ENCODE measurements at places on chromosomes 6 and 20.

GRCh38 chr6:149031201-149031858 is 284.5 kb downstream of the UST start:
- no peak overlapping the region for H3K27ac ChIP-seq
- H3K4me1 ChIP-seq, result peaks cover 2% of the 10 kb centered on the region
- no peaks in the 10 kb centered on the region for H3K36me3 ChIP-seq
- H3K4me3 ChIP-seq, result no peak overlapping the region

DNA sequence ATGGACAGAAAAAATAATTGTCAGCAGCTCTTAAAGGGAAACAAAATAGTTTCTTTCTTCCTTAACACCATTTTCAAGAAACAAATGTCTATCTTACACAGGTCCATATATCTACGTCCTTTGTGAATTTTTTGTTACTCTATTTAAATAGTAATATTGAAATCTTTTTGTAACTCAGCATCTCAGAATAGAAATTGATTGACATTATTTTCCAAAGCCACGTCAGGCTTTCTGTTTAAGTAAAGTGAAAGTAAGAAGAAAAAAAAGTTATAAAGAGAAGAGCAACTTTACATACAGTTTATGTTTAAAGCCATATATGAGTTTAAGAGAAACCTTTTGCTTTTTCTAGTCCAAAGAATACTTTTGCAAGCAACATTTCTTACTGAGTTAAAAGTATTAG is 402.9 kb upstream of the SOX4 start:
- H3K27ac ChIP-seq, result no peak overlapping the region
- no peaks in the 10 kb centered on the region for H3K27me3 ChIP-seq
- no peaks in the 10 kb centered on the region for H3K4me1 ChIP-seq
- no peak overlapping the region for H3K4me3 ChIP-seq

GRCh38 chr6:151494936-151495320 is 1.1 kb downstream of the CCDC170 start:
- H3K27ac ChIP-seq, result peak overlapping the region; percentile 78
- H3K27me3 ChIP-seq, result peaks cover 8% of the 10 kb centered on the region
- peaks cover 16% of the 10 kb centered on the region for H3K4me1 ChIP-seq

DNA sequence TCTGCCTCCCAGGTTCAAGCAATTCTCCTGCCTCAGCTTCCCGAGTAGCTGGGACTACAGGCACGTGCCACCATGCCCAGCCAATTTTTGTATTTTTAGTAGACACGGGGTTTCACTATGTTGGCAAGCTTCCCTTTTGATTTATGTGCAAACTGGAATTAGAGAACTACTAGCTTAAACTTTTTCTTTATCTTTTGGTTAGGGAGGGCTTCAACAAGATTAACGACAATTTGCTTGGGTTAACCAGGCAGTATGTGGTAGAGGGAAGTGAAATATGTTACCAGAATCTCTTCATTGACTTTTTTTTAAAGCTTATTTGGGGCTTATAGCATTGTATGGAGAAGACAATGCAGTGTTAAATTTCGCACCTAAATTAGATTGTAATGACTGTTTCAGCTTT is 9.0 kb downstream of the MYO6 start:
- H3K4me1 ChIP-seq, result no peaks in the 10 kb centered on the region
- DNase-seq, result no peak
- no peak overlapping the region for H3K27ac ChIP-seq
- no peaks in the 10 kb centered on the region for H3K27me3 ChIP-seq
- no peak overlapping the region for H3K4me3 ChIP-seq

DNA sequence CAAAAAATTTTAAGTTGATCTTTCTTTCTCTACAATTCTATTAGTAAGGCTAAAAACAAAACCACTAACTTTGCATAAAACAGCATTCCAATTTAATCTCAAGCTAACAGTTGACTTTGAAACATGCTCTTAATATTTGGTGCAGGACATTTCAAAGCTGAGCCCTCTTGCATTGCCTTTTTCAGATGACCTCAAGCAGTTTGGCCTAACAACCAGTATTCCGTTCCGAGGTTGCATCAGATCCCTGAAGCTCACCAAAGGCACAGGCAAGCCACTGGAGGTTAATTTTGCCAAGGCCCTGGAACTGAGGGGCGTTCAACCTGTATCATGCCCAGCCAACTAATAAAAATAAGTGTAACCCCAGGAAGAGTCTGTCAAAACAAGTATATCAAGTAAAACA is 194.0 kb downstream of the ARHGAP18 start:
- no peak for DNase-seq
- no peaks in the 10 kb centered on the region for H3K27me3 ChIP-seq
- H3K36me3 ChIP-seq, result peaks cover 72% of the 10 kb centered on the region
- H3K27ac ChIP-seq, result no peak overlapping the region

DNA sequence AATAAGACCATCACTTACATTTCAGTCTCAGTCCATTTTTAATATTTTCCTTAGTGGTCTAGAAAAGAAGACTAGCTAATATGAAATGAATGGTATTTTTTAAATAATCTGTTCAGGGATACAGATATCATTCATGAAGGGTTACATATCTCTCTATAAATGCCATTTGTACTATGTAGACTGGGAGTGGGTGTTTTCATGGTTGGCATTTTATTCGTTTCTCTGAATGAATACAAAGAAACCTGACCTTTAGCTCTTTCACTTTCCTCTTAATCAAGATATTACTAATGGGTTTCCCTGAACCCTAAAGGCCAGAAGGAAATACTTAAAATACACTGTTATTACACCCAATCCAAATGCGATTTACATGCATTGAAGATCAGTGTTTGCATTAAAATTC is 788.9 kb downstream of the TBC1D32 start:
- H3K36me3 ChIP-seq, result no peaks in the 10 kb centered on the region
- H3K27me3 ChIP-seq, result no peaks in the 10 kb centered on the region
- no peaks in the 10 kb centered on the region for H3K4me1 ChIP-seq

DNA sequence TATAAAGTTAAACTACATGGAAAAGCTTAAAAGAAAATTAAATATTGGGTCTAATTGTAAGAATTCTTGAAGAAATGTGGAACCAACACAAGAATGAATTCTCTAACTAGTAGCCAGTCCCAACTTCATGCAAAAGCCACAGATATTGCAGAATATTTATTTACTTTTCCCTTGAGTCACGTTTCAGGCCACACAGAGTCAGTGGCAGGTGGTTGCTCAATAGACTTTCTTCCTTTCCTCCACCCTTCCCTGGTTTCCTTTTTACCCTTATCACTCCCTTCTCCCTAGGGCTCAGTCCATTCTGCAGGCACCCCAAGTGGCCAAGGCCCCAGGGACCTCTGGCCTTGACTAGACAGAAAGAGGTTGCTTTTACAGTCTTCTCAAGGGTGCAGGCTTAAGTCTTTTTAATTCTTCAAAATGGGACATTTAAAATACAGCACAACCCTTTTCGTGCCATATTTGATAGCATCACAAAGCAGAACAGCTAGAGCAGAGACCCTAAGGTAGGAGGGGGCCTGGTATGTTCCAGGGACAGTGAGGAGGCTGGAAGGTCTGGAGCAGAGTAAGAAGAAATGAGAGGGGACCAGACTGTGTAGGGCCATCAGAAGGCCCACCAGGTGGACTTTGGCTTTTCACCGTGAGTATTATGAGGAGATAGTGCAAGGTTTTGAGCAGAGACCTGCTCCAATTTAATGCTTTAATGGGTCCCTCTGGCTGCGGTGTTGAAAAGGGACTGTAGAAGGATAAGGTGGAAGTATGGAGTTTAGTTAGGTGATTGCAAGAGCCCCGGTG is 65.0 kb downstream of the HDDC2 start:
- no peak overlapping the region for H3K4me3 ChIP-seq
- H3K4me1 ChIP-seq, result no peaks in the 10 kb centered on the region
- no peak for DNase-seq
- H3K27ac ChIP-seq, result no peak overlapping the region

DNA sequence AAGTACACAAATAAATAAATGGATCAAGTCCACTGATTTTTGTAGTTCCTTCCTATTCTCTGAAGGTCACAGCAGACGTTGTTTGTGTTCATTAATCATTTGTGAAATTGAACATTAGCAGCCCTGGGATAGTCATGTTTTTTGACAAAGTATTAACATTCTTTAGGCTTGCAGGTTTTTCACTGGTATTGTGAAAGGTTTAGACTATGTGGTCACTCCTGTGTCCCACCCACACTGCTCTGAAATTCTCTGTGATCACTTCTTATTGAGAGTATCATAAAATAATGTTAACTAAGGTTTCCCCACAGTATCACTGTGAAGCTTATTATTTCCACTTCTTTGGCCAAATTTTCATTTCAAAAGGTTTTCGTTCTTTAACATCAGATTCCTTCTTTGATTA is 3.5 kb downstream of the FAM83B start:
- H3K36me3 ChIP-seq, result no peaks in the 10 kb centered on the region
- no peaks in the 10 kb centered on the region for H3K4me1 ChIP-seq
- DNase-seq, result no peak
- H3K4me3 ChIP-seq, result no peak overlapping the region
- no peak overlapping the region for H3K27ac ChIP-seq
- peaks cover 3% of the 10 kb centered on the region for H3K27me3 ChIP-seq

DNA sequence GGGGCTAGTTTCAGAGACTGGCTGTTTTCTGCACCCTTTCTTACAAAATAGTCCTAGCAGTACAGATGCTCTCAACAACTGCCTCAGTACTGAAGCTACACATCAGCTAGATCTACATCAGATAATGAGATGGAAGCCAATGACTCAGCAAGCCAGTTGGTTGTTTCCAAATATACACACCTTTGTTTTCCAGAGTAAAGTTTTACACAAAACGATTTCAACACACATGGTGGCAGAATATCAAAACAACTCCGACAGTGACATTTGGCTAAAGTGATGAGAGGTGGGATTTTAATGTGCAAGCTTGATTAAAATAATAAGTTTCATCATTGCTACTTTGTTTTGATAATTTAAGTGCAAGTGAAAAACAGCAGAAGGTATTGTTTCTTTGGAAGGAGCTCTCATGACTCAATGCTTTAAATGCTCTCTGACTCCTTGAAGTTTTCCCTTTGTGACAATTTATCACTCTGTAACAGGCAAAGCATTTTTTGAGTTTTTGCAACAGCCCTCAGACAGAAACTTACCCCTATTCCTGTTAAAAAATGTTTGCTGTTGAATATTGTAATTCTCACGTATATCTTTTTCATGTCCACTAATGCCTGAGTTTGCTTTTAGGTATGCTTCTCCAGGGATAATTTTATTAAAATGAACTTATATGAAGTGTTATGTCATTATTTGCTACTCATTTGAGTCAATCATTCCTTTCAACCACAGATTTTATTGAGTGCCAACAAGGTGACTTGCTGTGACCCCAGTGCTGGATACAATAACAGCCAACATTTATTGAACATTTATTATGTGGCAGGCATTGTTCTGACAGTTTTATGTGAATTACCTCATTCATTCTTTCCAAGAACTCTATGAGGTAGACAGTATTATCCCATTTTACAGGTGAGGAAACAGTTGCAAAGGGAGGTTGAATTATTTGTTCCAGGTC is 882.0 kb downstream of the TFAP2A start:
- H3K4me3 ChIP-seq, result no peak overlapping the region
- no peaks in the 10 kb centered on the region for H3K4me1 ChIP-seq
- no peak for DNase-seq

- H3K27ac ChIP-seq, result no peak overlapping the region
- no peak overlapping the region for H3K4me3 ChIP-seq
- no peaks in the 10 kb centered on the region for H3K4me1 ChIP-seq
- H3K27me3 ChIP-seq, result no peaks in the 10 kb centered on the region
- H3K36me3 ChIP-seq, result no peaks in the 10 kb centered on the region
These were observed 93.1 kb upstream of the PMEPA1 start for GRCh38 chr20:57802765-57803507.

GRCh38 chr6:13397359-13398068 is 69.2 kb upstream of the TBC1D7 start:
- no peaks in the 10 kb centered on the region for H3K27me3 ChIP-seq
- H3K36me3 ChIP-seq, result no peaks in the 10 kb centered on the region
- H3K27ac ChIP-seq, result peak overlapping the region; percentile 65
- H3K4me3 ChIP-seq, result no peak overlapping the region

DNA sequence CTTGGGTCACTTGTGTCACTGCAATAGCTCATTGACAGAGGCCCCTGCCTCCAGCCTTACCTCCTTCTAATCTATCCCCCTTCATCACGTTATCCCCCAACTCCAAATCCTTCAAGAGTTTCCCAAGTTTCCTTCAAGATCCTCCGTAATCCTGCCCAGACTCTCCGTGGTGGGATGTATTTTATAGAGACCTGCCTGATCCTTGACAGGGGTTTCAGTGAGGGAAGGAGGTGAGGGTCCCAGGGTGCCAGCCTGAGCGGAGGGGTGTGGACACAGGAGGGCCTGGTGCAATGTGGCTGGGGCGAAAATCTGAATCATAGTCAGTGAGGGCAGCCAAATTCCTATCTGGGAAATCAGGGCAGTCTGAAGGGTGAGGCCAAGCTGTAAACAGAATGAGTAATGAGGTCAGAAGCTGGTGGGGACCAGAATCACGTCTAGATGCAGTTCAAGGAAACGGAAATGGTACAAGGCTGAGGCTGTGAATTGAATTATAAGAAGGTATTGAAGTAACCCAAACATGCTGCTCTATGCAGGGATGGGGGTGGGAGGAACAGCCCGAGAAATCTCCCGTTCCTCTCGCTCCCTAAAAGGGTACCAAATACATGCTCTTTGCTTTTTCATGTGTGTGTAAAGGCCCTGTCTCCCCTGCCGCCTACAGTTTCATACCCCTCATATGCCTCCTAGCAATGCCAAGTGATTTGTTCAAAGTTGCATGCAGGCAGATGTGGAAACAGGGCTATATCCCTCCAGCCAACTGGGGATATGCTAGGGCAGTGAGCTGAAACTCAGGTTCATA is 35.4 kb upstream of the PIM1 start:
- H3K27ac ChIP-seq, result peak overlapping the region; percentile 56
- H3K27me3 ChIP-seq, result no peaks in the 10 kb centered on the region
- no peaks in the 10 kb centered on the region for H3K36me3 ChIP-seq
- peaks cover 13% of the 10 kb centered on the region for H3K4me1 ChIP-seq
- H3K4me3 ChIP-seq, result no peak overlapping the region
- no peak for DNase-seq

DNA sequence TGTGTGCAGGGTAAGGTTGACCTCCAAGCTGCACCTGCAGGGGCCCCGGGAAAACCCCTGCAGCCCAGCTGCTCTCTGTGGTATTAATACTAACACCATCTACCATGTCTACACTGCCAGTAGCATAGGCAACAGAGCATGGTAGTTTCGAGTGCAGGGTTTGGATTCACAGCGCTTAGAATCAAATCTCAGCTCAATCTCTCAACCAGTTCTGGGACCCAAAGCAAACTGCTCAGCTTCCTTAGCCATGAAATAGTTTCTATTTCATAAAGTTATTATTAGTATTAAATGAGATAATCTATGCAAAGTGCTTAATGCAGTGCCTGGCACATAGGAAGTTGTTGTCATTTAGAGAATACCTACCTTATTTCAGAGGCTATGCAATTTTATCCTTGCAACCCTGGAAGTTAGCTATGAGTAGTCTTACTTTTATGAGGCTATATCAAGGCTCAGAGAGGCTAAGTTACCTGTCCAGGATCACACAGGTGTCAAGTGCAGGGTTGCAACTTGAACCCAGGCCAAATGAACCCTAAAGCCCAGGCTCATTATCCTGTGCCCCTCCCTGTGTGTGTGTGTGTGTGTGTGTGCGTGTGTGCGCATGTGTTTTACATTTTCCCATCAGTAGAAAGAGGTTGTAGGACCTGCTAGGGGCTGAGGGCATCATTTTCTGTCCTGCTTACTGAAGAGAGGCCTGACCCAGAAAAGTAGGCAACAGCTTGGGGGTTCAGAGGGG is 27.6 kb upstream of the MRPS18A start:
- H3K36me3 ChIP-seq, result no peaks in the 10 kb centered on the region
- peaks cover 60% of the 10 kb centered on the region for H3K4me1 ChIP-seq
- DNase-seq, result no peak
- H3K27me3 ChIP-seq, result no peaks in the 10 kb centered on the region
- no peak overlapping the region for H3K4me3 ChIP-seq

GRCh38 chr20:59148701-59149493 is 14.7 kb upstream of the ZNF831 start:
- no peaks in the 10 kb centered on the region for H3K27me3 ChIP-seq
- H3K4me1 ChIP-seq, result peaks cover 22% of the 10 kb centered on the region
- no peak for DNase-seq
